Peyer's patch (tissue), 4 donors: ENCODE measurements at places on chromosomes 11 and 22. TPM values are rescaled to one million over a fixed set of nuclear protein-coding genes. Genes with fewer than 3 reads are reported as not detected.

GRCh38 chr22:29299136-29299900 is 7.1 kb upstream of the GAS2L1 start:
- peak; percentile 32 for DNase-seq

- no peak for DNase-seq
These were observed 55.4 kb downstream of the PLEKHA7 start for GRCh38 chr11:16958833-16959232.

DNA sequence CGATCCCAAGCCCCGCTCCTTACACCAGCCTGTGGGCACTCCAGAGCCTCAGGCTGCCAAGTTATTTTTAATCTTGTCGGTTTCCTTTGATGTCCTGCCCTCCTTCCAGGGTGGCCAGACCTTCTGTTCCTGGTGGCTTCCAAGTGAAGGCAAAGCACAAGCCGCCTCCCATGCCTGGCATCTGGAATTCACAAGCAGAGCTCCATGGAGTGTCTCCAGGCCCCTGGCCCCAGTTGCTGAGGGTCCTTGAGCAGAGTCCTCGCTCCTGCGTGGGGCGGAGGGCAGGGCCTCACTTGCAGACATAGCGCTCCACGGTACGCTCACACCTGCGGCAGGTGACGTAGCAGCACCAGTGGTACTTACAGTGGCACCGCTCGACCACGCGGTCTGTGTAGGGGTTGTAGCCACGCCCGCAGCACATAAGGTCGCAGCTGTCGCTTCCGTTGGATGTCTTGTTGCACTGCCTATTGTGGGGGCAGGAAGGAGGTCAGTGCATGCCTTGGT is 19.5 kb downstream of the WNT11 start:
- DNase-seq: no peak

GRCh38 chr11:120168960-120169681 is 31.2 kb upstream of the TRIM29 start:
- DNase-seq: peak; percentile 83

Gene UPK2
- total RNA-seq: not detected

Gene MAPK12
- total RNA-seq: 5.1 TPM

DNA sequence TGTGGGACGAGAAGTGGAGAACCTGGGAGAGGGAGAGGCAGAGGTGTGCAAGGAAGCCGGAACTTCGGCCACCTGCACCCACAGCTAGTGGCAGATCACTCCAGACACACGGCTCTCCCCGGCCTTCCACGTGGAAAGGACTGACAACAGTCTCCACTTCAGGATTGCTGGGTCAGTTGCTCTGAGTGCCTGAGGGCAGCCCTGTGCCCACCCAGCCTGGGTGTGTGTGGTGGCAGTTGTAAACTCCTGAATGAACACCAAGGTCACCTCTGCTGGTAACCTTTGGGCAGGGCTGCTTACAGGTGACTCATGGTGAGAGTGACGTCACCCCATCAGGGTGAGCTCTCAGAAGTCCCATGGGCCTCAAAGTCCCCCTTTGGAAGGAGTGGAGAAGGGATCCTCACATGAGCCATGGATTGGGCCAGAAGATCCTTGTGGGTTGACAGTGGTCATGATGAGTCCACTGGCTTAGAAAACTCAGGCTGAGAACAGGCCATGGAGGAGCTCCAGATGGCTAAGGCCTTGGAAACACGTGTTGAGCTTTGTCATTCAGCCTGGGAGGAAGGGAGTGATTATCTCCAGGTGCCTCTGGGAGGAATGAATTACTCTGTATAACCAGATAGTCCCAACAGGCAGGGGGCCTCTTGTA is 71.3 kb downstream of the BCR start:
- no peak for DNase-seq

DNA sequence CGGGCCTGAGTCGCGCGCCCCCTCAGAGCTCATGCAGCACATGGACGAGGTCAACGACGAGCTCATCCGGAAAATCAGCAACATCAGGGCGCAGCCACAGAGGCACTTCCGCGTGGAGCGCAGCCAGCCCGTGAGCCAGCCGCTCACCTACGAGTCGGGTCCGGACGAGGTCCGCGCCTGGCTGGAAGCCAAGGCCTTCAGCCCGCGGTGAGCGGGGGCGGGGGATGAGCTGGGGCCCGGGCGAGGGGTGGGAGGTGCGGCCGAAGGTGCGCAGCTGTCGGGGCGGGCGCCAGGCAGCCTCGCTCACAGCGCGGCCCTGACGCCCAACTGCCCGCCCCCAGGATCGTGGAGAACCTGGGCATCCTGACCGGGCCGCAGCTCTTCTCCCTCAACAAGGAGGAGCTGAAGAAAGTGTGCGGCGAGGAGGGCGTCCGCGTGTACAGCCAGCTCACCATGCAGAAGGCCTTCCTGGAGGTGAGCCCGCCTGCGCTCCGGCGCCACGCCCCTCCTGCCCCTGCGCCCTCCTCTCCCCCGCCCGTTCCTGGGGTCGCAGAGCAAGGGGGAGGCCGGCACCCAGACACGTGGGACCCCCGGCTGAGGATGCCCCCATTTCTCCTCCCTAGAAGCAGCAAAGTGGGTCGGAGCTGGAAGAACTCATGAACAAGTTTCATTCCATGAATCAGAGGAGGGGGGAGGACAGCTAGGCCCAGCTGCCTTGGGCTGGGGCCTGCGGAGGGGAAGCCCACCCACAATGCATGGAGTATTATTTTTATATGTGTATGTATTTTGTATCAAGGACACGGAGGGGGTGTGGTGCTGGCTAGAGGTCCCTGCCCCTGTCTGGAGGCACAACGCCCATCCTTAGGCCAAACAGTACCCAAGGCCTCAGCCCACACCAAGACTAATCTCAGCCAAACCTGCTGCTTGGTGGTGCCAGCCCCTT is 20.5 kb downstream of the EPS8L2 start:
- DNase-seq: peak; percentile 65

GRCh38 chr22:47398921-47399790 is 636.7 kb downstream of the TBC1D22A start:
- peak; percentile 8 for DNase-seq

Gene MAP6
- total RNA-seq: 5.0 TPM

DNA sequence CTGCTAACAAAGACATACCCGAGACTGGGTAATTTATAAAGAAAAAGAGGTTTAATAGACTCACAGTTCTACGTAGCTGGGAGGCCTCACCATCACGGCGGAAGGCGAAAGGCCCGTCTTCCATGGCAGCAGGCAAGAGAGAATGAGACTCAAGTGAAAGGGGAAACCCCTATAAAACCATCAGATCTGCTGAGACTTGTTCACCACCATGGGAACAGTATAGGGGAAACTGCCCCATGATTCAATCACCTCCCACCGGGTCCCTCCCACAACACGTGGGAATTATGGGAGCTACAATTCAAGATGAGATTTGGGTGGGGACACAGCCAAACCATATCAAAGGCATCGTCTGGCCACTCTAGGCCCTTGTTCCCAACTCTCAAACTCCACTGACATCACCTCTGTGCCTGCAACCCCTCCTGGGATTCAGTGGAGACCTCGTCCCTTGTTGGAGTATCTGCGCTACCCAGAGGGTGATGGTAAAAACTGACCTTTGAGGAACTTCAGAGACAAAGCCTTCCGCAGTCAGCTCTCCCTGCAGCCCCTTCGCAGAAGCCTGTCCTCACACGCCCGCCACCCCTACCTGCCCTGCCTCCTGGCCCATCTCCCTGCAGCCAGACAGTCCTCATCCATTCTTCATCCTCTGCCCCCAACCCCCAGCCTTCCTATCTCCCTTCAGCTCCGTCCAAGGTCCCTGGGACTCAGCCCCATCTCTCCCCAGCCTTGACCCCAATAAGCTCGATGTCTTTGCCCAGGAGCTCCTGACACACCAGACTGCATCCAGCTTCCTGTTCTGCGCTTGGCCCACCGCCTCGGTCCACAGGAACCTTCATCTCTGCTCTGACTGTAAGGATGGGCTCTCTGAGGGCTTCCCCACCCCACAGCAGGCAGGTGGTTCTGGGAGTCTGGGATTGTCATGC is 15.8 kb downstream of the CCND1 start:
- DNase-seq: no peak

GRCh38 chr22:19641254-19641982 is 72.9 kb upstream of the SEPTIN5 start:
- no peak for DNase-seq

DNA sequence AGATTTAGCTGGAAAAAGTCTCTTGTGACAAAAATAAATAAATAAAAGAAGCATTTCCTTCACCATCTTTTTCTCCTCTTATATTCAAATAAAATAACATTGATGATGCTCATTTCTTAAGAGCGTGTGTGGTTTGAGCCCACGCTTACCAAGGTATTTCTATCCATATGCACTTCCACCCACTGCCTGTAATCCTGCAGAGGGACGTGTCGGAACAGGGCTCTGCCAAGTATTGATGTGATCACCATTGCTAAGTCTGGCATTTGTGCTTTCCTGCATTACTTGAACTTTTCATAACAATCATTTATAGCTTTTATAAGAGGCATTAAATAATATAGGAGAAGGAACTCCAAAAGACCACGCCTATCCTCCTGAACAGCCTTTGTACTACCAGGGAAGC is 107.6 kb downstream of the SHANK2 start:
- DNase-seq: no peak

Gene KCNJ11
- 6.0 TPM for total RNA-seq

- DNase-seq: no peak
These were observed 63.6 kb upstream of the FAM181B start for GRCh38 chr11:82796998-82797961.

Gene CD248
- total RNA-seq: 44.6 TPM

Gene HBG1
- not detected for total RNA-seq

DNA sequence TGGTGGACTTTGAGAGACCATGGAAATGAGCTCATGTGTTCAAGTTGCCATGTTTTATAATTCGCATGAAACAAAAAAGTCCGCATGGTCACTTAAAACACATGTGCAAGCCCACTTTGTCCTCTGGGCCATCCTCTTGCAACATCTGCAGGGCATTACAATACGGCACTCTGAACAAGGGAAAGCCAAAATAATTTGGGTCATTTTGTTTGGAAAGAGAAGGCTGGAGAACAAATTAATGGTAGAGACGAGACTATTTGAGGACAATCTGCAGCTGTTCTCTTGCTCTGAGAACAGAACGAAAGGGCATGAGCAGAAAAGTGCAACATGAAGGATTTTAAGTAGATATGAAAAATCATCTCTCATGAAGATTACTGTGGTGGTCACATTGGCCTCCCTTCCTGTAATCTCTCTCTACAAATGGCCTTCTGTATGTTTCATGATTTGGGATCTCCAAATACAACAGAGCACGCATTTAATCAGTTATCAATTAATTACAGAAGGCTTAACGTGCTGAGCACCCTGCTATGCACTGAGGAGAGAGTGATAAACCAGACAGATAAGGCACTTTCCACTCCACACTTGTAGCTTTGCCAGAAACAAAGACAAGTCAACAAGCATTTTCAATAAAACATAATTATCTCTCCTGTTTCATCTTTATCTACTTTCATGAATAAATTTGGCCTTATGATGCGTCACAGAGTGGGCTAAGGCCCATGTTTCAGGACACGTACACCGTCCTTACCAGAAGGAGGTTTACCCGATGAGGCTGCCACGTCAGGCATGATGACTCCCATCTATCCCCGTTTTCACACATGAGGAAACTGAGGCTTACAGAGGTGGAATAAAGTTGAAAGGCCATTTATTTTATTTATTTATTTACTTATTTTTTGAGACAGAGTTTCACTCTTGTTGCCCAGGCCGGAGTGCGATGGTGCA is 384.1 kb downstream of the LARGE1 start:
- no peak for DNase-seq

DNA sequence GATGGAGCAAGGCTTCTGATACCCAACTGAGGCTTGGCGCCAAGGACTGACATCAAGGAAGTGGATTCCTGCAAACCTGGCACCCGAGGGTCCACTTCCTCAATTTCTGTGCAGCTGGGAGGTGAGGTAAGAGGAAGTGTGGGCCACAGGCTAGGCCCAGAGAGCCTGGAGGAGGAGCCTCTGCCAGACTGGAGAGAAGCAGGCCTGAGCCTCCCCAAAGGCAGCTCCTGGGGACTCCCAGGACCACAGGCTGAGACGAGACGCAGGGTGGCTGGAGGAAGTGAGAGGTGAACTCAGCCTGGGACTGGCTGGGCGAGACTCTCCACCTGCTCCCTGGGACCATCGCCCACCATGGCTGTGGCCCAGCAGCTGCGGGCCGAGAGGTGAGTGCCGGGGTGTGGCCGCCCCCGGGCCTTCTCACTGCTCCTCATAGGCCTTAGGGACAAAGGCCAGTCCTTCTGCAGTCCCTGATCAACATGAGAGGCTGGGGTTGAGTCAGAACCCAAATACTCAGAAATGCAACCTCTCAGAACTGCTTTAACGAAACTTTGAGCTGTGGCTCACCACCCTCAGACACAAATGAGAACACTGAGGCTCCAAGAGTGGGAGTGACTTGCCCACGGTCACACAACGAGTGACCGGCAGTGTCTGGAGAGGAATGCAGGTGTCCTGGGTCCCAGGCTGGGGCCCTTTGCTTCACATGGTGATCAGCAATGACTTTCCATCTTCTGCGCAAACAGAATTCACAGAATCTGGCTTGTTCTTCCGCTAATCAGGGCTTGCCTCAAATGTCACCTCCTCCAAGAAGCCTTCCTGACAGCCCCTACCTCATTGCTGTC is at the start of gene NCF4:
Gene NCF4 (plus strand): TSS at position 186 of the 839 bp plus-strand sequence. CDS start 166 bp downstream, at position 352.
- DNase-seq: peak; percentile 92

- DNase-seq: no peak
These were observed 81.9 kb downstream of the MN1 start for GRCh38 chr22:27719535-27720227.

GRCh38 chr11:130137999-130138398 is 21.6 kb upstream of the ST14 start:
- DNase-seq: no peak

DNA sequence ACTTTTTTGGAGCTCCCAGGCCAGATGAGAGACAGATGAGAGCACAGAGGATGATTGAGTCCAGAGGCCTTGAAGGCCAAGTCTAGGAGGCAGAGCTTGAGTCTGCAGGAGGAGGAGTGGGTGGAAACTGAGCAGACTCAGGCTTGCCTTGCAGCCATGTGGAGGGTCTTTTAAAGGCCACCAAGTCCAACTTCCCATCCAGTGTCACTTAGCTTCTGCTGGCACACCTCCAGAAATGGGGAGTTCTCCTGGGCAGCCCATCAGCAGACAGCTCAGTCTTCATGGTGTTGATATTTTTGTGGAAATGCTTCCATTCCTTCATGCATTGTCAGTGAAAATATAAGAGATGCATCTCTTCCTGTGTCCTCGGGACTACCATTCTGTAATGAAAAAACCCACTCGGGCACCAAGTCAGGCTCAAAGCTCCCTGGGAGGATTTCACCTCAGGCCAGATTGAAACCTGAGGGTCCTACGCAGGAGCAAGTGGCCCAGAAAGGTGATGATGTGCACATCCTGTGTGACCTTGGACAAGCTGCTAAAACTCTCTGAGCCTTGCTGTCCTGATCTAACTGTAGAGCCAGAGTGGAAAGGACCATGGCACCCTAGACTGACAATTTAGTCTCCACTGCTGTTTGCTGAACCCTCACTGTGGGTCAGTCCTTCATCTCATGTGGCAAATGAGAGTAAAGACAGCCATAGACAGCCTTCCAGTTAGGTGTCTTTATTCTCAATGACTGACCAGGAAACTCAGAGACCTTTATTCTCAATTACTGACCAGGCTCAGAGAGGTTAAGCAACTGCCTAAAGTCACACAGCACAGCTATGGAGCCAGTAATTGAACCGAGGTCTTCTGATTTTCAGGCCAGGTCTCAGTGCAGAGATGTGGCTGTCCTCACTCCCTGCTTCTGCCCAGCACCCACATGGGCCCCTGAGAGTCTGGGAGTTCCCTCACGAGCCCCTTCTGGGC is 2.9 kb upstream of the LRRC32 start:
- no peak for DNase-seq

Gene AGBL2
- total RNA-seq: 6.4 TPM
